ENCODE measurements at places on chromosomes 3 and 15. TPM values are rescaled to one million over a fixed set of nuclear protein-coding genes. Genes with fewer than 3 reads are reported as not detected.

GRCh38 chr3:104523136-104523535, 843.6 kb upstream of the ALCAM start:
- DNase-seq: no peak

PLA2G4D gene
- not detected for polyA plus RNA-seq

CD86 gene
- not detected for polyA plus RNA-seq

- no peak for DNase-seq
Observed at GRCh38 chr15:31373096-31373865, 46.6 kb downstream of the KLF13 start.

DNA sequence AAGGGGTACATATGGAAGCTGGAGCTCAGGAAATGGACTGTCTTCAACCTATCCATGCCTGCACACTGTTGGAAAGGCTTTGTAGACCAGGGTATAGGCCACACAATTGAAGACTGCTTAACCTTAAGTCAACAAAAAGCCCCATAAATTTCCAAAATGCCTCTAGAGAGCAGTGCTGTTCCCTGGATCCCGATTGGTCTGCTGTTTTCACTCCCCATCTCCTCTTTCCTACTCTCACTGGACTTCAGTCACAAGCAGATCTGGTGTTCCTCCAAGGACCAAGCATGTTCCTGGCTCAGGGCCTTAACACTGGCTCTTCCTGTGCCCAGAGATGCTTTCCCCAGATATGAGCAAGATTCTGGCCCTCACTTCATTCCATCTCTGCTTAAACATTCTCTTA, 22.8 kb upstream of the LRRC34 start:
- no peak for DNase-seq

- DNase-seq: no peak
Observed at GRCh38 chr3:14862661-14863230, 44.0 kb downstream of the FGD5 start.

- DNase-seq: no peak
Observed at GRCh38 chr3:21028412-21028811, 722.6 kb downstream of the ZNF385D start.

MINAR1 gene
- polyA plus RNA-seq: 0.87 TPM

- no peak for DNase-seq
Observed at GRCh38 chr3:94130690-94131089, 67.8 kb downstream of the NSUN3 start.

- no peak for DNase-seq
Observed at GRCh38 chr15:95693917-95694316, 636.6 kb upstream of the NR2F2 start.

DNA sequence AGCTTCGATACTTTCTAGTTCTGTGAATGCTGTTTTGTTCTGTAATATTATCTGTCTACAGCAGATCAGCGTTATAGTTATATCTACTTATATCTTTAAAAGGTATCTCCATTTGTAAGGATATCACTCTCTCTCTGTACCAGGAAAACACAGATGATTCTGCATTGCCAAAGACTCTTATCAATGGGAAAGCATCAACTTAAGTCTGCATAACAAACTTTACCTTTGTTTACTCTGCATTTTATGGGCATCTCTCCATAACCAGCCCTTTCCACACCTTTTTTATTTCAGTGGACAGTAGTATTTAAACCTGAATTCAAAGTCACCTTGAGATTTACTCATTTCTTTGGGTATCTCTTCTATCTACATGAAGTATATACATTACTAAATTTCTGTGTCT, 238.7 kb upstream of the GRM7 start:
- DNase-seq: no peak

LRRK1 gene
- polyA plus RNA-seq: 18.6 TPM

DNA sequence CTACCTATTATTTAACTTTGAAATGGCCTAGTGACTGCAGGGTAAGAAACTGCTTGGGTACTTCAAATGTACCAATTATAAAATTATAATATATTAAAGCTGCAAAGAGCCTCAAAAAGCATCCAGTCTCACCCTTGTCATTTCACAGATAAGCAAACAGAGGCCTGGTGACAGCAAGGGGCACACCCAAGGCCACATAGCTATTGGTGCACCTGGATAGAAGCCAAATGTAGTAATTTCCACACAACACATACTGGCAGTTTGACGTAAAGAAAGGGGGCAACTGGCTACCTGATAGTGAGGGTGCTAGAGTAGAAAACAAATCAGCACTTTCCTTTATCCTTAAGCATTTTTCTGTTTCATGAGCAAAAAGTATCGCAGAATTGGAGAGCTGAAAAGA, 51.1 kb downstream of the IFT57 start:
- no peak for DNase-seq

- DNase-seq: no peak
Observed at GRCh38 chr3:158700559-158700958, 28.1 kb upstream of the LXN start.

GRCh38 chr15:65942436-65942835, 73.1 kb downstream of the RAB11A start:
- DNase-seq: no peak

GRCh38 chr15:97993310-97993738, 32.8 kb downstream of the ARRDC4 start:
- DNase-seq: no peak

MYO5C gene
- 6.7 TPM for polyA plus RNA-seq

DNA sequence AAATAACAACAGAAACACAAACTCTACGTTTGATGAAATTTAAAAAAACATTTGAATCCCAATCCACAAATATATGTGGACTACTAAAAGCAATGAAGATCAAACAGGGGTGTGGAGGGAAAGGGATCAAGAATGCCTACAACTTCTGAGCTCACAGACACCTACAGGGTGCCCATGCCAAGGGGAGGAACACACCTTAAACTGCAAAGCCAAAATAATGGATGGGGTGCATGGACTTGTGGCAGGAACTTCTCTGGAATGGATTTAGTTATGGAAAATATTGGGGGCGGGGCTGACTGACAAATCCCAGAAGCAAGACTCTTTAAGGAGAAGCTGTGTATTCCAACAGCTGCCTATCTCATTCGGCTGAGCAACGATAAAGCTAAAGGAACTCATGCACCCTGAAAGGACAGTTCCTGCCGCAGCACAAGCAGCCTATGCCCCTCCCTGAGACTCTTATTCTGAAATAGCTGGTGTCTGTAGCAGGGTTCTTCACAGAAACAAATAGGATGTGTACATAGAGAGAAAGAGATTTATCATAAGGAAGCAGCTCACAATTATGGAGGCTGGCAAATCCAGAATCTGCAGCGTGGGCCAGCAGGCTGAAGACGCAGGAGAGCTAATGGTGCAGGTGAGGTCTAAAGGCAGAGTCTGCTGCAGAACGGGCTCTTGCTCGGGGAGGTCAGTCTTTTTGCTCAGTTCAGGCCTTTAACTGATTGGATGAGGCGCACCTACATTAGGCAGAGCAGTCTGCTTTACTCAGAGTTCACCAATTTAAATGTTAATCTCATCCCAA, 24.5 kb upstream of the PLA2G4D start:
- DNase-seq: no peak
